ENCODE measurements at places on chromosomes 2 and 18.

DNA sequence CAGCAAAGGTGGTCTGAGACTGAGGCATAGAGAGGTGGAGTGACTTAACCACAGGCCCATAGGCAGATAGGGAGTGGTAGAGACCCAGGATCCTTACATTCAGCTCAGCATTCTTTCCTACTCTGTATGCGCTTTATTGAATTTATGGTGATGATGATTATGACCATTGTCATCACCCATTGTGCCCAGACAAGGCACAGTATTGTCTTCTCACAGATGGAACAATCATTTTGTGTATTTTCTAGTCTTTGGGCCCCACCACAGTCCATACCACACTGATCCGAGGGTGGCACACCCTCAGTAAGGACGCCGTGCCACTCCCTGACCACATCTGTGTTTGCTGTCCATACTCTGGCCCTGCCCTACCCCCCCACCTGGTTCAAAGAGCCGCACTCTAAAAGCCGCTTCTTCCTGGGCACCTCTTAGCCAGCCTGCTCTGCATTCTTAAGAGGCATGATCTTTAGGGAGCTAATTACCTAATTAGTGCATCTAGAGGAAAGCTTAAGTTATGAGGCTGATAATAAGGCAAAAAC, 179.6 kb upstream of the SMAD2 start:
- DNase-seq, result no peak

DNA sequence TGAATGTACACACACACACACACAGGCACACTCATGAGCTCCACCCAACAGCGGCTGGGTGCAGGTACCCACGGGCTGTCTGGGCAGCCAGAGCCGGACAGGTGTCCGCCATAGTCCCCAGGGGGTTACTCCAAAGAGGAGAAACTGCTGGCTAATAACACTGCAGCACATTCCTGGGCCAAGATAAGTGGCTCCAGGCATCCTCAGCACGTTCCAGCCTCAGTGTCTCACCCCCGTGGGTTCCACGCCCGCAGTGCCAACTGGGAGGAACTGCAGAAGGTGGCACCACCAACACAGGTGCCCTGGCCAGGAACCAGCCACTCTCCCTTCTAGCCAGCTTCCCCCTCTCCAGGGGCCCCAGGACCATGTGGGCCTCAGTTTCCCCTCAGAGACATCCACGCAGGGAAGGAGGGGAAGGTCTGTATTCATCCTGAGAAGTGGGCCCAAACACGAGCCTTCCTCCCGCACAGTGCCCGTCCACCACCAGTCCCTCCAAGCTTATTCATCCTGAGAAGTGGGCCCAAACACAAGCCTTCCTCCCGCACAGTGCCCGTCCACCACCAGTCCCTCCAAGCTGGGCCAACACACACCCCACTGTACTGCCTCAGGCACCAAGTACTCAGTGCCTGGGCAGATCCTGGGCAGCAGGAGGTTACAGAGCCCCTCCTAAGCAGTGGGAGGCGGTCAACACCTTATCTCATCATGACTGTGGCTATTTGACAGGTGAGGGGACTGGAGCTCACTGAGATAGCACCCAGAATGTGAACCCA, 47.6 kb downstream of the TNS1 start:
- DNase-seq, result no peak

- DNase-seq, result no peak
Observed at GRCh38 chr18:54939361-54939917, 19.8 kb downstream of the CCDC68 start.

- no peak for DNase-seq
Observed at GRCh38 chr2:150353376-150353775, 134.1 kb downstream of the RND3 start.

- DNase-seq, result no peak
Observed at GRCh38 chr2:231397928-231398294, 2.4 kb downstream of the B3GNT7 start.

DNA sequence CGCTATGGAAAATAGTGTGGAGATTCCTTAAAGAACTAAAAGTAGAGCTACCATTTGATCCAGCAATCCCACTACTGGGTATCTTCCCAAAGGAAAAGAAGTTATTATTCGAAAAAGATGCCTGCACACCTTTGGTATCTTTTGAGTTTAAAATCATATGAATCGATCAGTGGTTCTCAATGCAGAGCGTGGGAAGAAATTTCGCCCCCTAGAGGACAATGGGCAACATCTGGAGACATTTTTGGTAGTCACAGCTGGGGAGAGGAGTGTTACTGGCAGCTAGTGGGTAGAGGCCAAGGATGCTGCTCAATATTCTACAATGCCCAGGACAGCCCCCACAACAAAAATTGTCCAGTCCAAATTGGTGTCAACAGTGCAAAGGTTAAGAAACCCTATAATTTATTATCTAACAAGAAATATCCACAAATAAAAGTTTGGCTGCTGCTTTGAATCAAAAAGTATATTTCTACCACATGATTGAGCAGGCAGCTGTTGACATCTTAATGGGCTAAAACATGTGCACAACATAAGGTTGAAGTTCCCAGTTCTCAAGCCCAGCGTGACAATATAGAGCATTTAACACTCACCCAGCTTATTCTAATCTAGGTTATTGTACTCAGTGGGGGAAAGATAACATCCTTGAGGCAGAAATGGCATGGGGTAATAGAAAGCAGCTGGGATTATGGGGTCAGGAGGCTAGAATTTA, 425.7 kb downstream of the LRATD1 start:
- DNase-seq, result no peak

GRCh38 chr2:229725716-229726574, 11.6 kb upstream of the DNER start:
- DNase-seq, result no peak

- DNase-seq, result no peak
Observed at GRCh38 chr2:23649303-23649702, 264.3 kb downstream of the KLHL29 start.

DNA sequence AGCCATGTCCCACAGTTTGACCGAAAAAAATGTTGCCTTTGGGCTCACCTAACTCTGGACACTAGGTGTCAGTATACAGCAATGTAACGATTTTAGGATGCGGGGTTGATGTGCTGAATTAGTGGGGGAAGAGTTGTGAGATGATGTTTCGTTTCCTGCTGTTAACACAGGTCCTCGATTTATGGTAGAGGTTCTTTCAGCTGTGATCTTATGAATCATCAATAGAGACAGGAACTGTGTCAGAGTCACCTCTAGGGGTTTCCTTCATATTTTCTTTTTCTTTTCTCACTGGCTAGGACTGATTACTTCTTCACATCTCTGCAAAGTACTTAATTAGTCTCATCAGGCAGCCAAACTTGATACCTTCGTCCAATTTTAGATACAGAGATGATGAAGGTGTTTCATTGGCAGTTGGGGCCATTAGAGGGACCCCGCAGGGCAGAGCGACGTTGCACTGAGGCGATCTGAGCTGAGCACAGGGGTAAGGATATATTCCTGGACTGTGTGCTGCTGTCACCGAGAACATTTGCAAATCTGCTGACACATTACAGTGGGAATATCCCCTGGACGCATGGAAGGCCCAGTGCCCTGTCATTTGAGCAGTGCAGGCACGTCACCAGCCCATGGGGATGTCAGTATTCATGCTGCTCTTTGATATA, 10.2 kb upstream of the MMADHC start:
- peak; percentile 59 for DNase-seq

- no peak for DNase-seq
Observed at GRCh38 chr2:30213907-30214463, 17.3 kb upstream of the LBH start.

- no peak for DNase-seq
Observed at GRCh38 chr2:172438741-172439508, 11.5 kb downstream of the ITGA6 start.

DNA sequence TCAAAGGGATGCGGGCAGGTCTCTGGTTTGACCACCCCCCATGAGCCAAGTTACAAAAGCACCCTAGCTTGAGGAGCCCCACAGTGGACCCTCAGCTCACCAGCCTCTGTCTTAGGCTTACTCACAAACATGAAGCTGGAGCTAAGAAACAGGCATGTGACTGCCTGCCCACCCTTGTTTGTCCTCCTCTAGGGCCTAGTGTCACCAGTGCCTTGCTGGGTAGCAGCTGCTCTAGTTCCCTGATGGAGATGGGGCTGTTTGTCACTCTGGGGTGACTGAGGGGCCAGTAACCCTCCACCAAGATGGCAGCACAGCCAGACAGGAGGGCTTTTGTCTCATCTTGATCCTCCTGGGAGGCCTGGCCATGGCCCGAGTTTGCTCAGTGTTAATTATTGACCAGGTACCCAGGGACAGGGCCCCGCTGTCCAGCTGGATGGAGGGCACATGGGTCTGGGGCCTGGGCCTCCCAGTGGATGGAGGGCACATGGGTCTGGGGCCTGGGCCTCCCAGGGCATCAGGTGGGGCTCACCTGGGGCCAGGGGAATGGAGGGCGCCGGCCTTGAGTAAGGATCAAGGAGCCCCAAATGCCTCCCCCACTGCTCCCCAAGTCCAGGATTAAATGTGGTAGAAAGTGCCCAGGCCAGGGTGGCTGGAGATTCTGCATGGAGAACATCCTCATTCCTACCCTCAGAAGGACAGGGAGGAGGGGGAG, 185.9 kb upstream of the HAAO start:
- no peak for DNase-seq

DNA sequence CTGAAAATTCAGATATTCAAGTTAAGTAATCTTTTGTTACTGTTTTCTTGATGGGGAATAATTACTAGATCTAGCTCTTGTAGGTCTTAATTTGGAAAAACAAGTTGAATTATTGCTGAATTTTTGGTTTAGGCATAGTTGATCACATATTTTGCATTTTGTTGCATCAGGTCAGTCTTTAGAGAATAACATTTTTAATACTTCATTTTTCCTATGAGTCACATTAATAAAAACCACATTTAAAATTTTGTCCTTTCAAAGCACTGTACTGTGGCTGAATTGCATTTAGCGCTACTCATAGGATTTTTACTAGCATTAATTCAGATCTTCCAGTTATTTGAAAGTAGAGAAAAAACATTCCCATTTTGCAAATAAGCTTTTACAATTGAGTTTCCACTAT, 23.2 kb downstream of the MAP4K4 start:
- DNase-seq, result no peak

DNA sequence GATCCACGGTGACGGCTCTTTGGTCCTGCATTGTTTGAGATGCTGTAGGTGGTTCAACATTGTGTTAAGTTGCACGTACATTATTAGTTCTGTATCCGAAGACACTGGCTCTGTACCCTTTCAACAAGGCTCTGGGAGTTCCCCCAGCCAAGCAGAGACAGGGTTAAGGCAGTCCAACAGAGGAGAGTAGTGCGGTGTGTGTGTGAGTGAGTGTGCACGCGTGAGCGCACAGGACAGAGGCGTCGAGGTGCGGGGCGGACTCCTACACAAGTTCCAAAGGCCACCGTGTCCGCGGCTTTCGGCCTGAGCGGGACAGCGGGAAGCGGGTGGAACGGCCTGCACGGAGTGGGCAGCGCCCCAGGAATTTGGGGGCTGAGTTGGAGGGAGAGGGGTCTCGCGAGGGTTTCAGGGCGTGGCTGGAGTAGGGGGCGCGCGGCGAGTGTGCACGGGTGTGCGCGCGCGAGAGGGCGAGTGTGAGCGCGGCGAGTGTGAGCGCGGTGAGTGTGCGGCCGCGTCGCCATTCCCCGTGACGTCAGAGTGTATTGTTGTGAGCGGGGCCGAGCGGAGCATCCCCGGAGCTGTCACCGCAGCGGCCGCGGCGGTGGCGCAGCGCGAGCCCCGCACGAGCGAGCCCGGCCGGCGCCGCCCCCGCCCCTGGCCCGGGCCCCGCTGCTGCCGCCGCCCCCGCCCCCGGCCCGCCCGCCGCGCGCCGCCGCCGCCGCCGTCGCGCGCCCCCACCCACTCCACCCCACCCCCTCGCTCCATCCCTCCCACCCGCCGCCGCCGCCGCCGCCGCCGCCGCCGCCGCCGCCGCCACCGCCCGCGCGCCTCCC, at the start of gene ASXL3:
Gene ASXL3 (plus strand): TSS at position 535 of the 833 bp plus-strand sequence. CDS start 413 bp downstream, outside the sequence.
- DNase-seq, result no peak
